ENCODE measurements at places on chromosomes 11 and 22. TPM values are rescaled to one million over a fixed set of nuclear protein-coding genes. Genes with fewer than 3 reads are reported as not detected.

Gene RRP8
- 13.0 TPM for total RNA-seq

Gene KCNQ1
- 155 TPM for total RNA-seq

DNA sequence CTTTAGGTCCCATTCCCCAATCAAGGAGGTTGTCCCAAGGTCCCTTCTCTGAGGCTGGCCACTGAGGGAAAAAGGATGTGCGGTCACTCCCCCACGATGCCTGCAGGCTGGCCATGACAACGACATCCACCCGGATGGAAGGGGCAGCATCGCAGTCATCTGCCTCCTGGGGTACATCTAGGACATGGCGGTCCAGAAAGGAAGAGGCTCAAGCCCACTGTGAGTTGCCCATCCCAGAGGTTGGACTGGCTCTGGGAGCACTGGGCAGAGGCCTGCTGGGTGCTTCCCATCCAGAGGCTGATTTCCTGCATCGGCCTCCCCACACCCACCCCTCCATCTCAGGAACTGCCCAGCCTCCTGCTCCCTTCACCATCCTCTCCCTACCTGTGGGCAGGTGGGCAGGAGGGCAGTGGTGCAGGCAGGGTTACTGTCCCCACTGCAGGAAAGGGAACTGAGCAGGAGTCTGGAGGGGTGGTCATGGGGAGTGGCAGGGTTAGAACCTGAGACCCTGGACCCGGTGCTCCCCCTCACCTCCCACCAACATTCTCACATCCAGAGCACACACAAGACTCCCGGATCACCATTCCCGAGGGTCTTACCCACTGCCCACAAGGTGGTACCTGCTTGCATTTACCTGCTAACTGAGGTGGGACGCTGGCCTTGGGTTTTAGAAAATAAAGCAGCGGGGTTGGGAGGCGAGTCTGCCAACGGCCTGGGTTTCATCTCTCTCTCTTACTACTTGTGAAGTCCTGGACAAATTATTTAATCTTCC is 4.4 kb downstream of the RCE1 start:
- peaks cover 14% of the 10 kb centered on the region for H3K4me1 ChIP-seq
- H3K36me3 ChIP-seq: peaks cover 53% of the 10 kb centered on the region
- H3K27me3 ChIP-seq: no peaks in the 10 kb centered on the region

DNA sequence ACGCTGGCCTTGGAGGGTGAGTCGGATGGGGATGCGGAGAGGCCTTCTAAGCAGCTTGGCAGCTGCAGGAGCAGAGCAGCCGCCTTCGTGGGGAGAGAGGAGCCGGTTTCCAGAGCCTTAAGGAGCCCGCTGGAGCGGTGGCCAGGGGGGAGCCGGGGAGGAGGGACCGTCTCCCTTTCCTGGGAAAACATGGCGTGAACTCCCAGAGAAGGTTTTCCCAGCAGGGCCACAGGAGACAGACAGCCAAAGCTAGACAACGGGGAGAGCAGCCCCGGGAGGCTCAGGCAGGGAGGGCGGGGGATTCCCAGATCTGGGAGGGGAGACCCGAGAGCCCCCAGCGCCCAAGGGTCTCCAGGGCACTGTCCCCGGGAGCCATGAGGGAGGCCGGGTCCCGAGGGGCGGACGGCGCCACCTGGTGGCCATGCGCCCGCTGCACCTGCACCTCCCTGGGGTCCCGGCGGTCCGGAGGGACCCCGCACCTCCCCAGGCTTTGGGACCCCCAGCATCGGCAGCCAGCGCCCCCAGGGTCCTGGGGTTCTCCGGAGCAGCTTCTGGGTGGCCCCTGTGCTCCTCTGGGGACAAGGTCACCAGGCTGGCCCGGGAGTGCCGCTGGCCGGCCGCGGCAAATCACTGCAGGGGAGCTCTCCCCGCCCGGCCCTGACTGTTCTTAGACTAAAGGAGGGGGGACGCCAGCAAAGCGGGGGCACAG is 2.4 kb upstream of the SYT8 start:
- peaks cover 77% of the 10 kb centered on the region for H3K4me1 ChIP-seq
- H3K4me3 ChIP-seq: peak overlapping the region; percentile 18
- no peaks in the 10 kb centered on the region for H3K36me3 ChIP-seq
- peak; percentile 68 for DNase-seq

DNA sequence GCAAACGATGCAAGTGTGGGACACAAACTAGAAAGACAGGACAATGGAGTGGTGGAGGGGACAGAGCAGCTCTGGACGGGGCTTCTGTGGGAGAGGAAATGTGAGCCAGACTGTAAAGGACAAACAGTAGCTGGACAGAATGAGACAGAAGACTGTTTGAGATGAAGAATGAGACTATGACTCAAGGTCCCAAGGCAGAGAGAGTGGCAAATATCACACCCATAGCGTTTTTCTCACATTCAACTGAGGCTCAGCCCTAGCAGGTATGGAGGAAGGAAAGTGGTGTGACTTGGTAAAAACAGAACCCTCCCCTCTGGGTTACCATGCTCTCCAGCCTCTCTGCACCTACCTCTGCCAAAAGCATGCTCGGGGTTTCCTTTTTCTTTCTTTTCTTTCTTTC is 96.5 kb downstream of the RPL27A start:
- H3K4me3 ChIP-seq: no peak overlapping the region
- no peaks in the 10 kb centered on the region for H3K36me3 ChIP-seq
- DNase-seq: peak; percentile 4

DNA sequence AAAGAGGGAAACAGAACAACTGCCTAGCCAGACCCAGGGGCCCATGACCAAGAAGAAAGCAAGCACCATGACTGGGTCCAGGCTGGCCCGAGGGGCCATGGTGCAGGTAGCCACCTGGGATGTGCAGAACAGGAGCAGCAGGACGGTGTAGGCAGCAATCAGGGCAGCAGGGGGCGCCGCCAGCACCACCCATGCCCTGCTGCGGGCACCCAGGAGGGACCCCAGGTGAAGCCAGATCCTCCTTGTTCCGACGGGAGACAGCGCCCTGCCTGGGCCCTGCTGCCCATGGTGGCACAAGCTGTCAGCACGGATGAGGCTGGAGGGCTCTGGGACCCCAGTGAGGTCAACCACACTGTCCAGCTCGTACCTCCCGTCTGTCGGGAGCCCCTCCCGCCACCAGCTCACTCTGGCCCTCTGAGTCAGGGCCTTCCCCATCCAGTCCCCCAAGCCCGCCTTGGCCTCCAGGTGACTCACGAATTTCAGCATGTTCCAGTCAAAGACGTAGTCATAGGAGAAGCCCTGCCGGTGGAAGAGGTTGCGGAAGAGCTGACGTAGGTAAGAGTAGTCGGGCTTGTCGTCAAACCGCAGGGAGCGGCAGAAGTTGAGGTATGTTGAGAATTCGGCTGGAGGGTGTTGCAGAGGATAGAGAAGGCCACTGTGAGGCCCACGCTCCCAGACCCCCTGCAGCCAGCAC is 18.8 kb downstream of the CSNK1E start:
- no peak overlapping the region for H3K27ac ChIP-seq
- no peak for DNase-seq
- H3K4me3 ChIP-seq: no peak overlapping the region

DNA sequence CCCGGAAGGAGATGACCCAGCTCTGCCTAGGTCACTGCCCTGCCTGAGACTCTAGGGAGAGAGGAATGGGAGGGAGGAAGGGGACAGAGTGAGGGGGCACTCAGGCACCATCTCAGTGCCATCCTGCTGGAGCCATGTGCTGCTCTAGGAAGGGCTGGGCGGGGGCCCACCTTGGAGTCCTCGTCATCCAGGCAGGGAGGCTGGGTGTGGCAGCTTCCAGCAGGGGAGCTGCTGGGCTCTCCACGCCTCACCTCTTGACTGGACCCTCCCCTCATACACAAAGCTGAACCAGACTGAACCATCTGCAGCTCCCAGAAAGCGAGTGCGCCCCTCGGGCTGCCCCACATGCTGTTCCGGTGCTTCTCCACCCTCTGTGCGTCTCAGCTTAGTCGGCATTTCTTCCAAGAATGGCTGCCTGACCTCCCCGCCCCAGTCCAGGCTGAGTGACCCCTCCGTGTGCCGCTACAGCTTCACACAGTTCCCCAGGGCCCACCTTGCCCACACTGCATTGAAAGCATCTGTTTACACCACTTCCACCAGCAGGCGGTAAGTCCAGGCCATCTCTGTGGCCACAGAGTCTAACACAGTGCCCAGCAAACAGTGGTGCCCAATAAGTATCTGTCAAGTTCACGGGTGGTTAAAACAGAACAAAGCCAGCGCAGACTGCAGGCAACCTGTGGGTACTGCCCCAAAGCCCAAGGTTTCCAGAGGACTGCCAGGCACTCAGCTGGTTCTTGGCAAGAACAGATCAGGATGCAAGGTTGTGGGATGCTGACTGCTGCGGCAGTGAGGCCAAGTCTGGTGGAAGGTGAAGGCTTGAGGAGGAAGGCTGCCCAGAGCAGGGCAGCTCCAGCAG is 9.4 kb upstream of the TRIM29 start:
- H3K27ac ChIP-seq: no peak overlapping the region
- no peaks in the 10 kb centered on the region for H3K4me1 ChIP-seq
- H3K36me3 ChIP-seq: no peaks in the 10 kb centered on the region
- DNase-seq: no peak
- H3K4me3 ChIP-seq: no peak overlapping the region

Gene SPA17
- not detected for total RNA-seq

Gene ACR
- not detected for total RNA-seq

Gene ACRV1
- not detected for total RNA-seq

Gene FOLH1
- not detected for total RNA-seq

Gene BAD
- 95.1 TPM for total RNA-seq

Gene C11orf97
- total RNA-seq: not detected

GRCh38 chr11:18012906-18013781 is at the start of gene SERGEF:
TSS of gene SERGEF (minus strand) at chr11:18013047. CDS start at chr11:18013010, 37 bp downstream.
- peak within 1 kb of the TSS; percentile 82 for H3K27ac ChIP-seq
- peaks cover 18% of the 10 kb centered on the region for H3K4me1 ChIP-seq
- H3K27me3 ChIP-seq: no peaks in the 10 kb centered on the region
- peak; percentile 97 for DNase-seq

GRCh38 chr11:112113539-112114457 is 27.1 kb downstream of the SDHD start:
- H3K27ac ChIP-seq: no peak overlapping the region
- DNase-seq: no peak
- H3K4me3 ChIP-seq: no peak overlapping the region
- no peaks in the 10 kb centered on the region for H3K36me3 ChIP-seq

GRCh38 chr11:5626196-5626595 is 1.4 kb downstream of the TRIM34 start:
- no peaks in the 10 kb centered on the region for H3K27me3 ChIP-seq
- no peak overlapping the region for H3K4me3 ChIP-seq
- H3K4me1 ChIP-seq: peaks cover 29% of the 10 kb centered on the region
- H3K27ac ChIP-seq: no peak overlapping the region

DNA sequence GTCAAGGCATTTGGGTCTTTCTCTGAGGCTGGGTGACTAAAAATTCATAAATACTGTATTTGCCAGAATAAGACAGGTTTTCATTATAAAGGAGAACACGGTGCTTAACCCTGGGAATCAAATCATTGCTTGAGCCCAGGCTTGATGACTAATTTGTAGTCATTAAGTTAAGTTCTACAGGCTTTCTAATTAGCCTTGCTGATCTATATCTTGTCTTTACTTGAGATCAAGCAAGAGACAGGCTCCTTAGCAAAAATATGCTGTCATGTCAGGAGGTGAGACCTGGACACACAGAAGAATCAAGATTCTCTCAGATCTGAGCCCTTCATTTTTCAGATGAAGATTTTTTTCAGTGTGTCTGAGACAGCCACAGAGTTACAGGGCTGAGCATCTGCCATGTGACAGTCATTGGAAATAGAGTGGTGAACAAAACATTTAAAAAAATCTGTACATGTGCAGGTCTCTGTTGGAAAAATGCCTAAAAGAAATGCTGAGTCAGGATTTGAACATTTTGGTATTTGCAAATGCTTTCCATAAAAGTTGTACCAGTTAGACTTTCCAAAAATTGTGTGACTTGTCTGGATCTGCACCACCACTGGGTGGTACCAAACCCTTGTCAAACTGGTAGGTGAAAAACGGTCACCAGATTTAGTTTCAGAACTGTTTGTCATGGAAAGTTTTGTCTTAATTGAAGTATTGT is 14.6 kb downstream of the ACAT1 start:
- no peak for DNase-seq
- H3K27ac ChIP-seq: no peak overlapping the region
- H3K36me3 ChIP-seq: peaks cover 86% of the 10 kb centered on the region
- H3K4me1 ChIP-seq: peaks cover 15% of the 10 kb centered on the region

Gene FKBP2
- total RNA-seq: 15.2 TPM

GRCh38 chr11:127843483-127844396 is 743.6 kb downstream of the ETS1 start:
- H3K36me3 ChIP-seq: no peaks in the 10 kb centered on the region
- H3K4me3 ChIP-seq: no peak overlapping the region
- H3K4me1 ChIP-seq: no peaks in the 10 kb centered on the region
- no peak overlapping the region for H3K27ac ChIP-seq
- H3K27me3 ChIP-seq: no peaks in the 10 kb centered on the region

Gene INSC
- not detected for total RNA-seq

DNA sequence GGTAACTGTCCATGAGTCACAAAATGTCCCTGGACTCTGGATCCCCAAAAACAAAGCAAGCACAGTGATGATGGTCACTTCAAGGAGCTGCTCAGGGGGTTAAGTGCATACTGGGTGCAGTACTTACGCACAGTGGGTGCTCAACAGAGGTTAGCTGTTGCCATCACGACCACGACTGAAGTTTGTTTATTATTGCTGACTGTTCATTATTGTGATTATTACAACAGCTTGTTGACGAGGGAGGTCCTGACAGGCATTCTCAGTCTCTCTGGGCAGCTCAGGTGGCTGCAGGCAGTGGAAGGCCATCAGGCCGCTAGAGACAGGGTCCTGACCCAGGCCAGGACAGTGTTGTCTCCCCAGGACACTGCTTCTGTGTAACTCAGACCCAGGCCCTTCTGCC is 418.8 kb downstream of the SHANK2 start:
- H3K27me3 ChIP-seq: peaks cover 14% of the 10 kb centered on the region
- no peaks in the 10 kb centered on the region for H3K4me1 ChIP-seq
- no peak overlapping the region for H3K4me3 ChIP-seq
- no peak for DNase-seq

DNA sequence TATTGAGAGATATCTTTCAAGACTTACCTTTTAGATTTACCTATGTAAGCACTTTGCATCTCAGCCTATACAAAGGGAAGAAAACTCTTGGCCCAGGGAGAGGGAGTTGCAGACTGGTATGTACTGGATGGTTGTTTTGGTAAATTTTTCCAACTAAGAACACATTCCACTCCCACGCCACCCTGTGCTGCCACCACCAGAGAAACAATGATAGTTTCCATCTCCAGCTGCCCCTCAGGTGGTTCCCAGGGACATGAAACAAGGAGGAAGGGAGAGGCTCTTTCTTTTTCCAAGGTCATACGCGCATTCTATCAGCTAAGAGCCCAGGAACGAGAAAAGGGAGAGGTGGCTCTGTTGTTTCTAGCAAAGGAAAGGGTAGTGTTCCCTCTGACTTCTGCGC is 34.4 kb downstream of the CCDC34 start:
- H3K27me3 ChIP-seq: no peaks in the 10 kb centered on the region
- no peaks in the 10 kb centered on the region for H3K4me1 ChIP-seq
- H3K36me3 ChIP-seq: no peaks in the 10 kb centered on the region
- no peak overlapping the region for H3K4me3 ChIP-seq
- no peak for DNase-seq
- H3K27ac ChIP-seq: no peak overlapping the region

- H3K27me3 ChIP-seq: no peaks in the 10 kb centered on the region
- no peak overlapping the region for H3K27ac ChIP-seq
- no peak for DNase-seq
- H3K4me1 ChIP-seq: peaks cover 9% of the 10 kb centered on the region
- no peaks in the 10 kb centered on the region for H3K36me3 ChIP-seq
These were observed 52.6 kb upstream of the NAV2 start for GRCh38 chr11:19660076-19660475.

- peak overlapping the region; percentile 99 for H3K27ac ChIP-seq
- no peak for DNase-seq
These were observed 3.9 kb downstream of the MALAT1 start for GRCh38 chr11:65502555-65503367.

Gene TMA7B
- not detected for total RNA-seq

- H3K27me3 ChIP-seq: no peaks in the 10 kb centered on the region
- no peak overlapping the region for H3K27ac ChIP-seq
- no peaks in the 10 kb centered on the region for H3K36me3 ChIP-seq
- DNase-seq: peak; percentile 70
These were observed 58.7 kb downstream of the AHNAK start for GRCh38 chr11:62487738-62488551.
